ENCODE measurements at places on chromosomes 1 and 21.

DNA sequence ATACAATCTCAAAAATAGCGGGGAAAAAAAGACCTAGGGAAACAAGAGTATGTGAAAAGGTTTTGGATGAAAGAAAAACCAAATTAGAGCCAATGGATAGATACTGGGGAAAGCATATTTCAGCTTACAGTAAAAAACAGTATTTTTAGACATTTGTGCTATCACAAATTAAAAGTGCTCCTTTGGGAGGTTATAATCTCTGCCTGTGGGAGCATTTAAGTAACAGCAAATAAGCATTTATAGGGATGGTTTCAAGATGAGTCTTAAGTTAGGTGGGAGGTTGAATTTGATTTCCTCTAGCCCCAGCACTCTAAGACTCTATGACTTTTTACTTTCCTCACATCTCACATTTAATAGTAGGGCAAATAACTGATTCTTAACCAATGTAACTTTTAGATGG lies 79.6 kb upstream of the SLFNL1 start:
- DNase-seq, result no peak

GRCh38 chr1:27572019-27572678 lies 31.8 kb downstream of the AHDC1 start:
- no peak for DNase-seq

DNA sequence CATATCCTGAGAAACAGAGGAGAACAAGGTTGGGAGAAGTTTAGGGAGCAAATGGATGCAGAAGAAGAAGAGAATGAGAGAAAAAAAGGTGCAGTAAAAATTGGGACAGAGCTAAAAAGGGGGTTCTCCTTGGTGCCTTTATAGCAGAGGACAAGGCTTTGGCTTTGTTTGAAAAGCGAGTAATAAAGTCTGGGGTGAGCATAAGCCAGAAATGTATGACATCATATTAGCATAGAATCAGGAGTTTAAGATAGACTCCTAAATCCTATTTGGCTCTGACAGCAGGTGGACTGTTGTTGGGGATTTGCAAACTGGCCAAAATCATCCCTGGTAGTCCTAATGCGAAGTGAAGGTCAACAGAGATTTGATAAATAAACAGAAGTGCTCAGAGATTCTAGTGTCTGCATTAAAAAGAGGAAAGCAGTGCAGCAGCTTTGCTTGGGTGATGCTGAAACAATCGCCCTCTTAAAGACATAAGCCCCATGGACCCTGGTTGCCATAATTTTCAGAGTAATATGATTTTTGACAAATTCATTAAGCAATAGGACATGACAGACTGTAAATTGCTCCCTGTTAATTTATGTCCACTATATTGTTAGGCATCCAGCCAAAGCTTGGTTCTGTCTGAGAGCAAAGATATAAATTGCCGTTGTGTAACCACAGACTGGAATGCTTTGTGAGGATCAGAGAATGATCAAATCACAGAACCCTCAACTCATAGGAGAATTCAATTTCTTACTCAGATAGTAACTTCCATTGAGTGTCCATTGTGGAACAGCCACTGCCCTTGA lies 385.0 kb upstream of the NFIA start:
- DNase-seq, result no peak

DNA sequence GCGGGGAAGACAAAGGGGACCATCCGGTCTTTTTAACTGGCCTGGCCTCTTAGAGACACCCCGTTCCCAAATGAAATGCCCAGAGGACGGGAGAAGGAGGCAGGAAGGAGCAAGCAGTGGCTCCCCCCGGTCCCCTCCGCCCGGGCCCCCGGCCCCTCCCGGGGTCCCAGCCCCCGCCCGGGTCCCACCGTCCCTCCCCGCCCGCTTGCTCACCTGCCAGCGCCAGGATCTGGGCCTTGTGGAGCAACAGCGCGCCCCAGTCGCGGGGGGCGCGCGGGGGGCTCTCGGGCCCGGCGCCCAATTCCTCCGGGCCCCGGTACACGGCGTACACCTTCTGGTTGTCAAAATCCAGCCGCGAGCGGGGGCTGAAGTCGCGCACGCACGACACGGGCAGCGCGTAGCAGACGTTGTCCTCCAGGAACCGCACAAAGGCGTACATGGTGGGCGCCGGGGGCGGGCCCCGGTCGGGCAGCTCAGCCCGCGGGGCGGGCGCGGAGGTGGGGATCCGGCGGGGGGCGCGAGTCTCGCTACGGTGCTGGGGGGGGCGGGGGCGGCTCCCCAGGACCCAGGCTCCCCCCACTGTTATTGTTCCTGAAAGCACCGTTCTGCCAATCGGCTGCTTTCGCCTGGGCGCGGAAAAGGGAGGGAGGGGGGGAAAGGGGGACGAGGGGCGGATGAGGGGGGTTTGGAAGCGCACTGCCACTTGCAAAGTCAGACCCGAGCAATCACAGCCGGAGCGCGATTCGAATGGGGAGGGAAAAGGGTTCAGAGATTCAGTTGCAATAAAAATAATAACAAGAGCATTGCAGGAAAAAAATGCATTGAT lies at the start of gene BEND5:
Gene BEND5 (minus strand): TSS at position 499 of the 826 bp plus-strand sequence. CDS start 60 bp downstream, at position 439.
- peak; percentile 83 for DNase-seq

DNA sequence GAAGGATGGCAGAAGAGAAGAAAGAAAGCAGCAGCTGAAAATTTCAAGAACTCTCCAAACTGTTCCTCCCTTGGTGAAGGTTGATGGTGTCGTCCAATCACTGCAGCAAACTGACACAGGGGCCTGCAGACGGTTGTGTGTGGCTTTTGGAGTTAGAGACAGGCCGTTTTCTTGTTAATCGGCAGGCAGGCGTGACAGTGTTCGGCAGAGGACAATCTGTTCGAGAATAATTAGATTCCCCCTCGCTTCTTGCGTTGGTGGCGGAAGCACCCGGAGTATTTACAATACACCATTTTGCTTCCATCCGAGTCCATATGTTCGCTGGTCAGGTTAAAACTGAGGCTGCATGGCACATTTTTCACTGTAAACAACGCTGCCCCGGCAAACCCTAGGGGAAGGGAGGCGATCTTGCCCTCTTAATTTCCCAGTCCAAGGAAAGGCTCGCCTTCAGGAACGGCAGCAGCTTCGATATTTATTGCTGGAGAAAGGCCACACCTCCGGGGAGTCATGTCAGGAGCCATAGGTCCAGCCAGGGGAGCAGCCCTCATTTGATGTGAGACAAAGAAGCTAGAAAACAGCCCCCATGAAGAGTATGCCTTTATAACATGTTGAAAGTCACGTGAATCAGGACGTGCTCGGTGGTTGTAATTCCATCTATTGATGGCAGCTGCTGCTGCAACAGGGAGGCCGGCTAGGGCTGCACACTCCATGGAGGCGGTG lies 360.1 kb downstream of the SMYD3 start:
- DNase-seq, result no peak

Measured in NCI-H2107 (cell line).